ENCODE measurements at places on chromosomes 11 and 22. TPM values are rescaled to one million over a fixed set of nuclear protein-coding genes. Genes with fewer than 3 reads are reported as not detected.
A peak's percentile ranks its signal among the peaks of the same experiment; 100 is the strongest.

The CABP2 gene
- polyA plus RNA-seq = not detected

The APOL3 gene
- polyA plus RNA-seq = 15.5 TPM

- DNase-seq = no peak
Observed at GRCh38 chr11:115054570-115055538, 376.5 kb downstream of the NXPE2 start.

GRCh38 chr11:109641549-109641948, 219.6 kb downstream of the C11orf87 start:
- DNase-seq = peak; percentile 36

DNA sequence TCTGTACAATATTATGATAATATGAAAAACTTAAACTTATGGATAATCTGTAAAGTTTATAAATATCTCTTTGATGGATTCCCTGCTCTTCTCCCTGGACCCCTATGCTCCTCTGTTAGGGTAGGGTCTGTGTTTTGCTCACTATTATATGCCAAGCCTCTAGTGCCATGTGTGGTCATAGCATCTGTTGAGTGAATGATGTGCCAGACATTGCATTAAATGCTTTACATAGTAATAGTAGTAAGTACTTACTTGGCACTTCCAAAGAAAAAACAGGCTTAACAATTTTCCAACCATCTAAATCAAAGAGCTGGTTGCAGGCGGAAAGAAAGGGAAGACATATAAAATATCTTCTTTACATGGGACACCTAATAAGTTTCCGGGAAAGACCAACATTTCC, 46.8 kb downstream of the LGR4 start:
- DNase-seq = no peak

DNA sequence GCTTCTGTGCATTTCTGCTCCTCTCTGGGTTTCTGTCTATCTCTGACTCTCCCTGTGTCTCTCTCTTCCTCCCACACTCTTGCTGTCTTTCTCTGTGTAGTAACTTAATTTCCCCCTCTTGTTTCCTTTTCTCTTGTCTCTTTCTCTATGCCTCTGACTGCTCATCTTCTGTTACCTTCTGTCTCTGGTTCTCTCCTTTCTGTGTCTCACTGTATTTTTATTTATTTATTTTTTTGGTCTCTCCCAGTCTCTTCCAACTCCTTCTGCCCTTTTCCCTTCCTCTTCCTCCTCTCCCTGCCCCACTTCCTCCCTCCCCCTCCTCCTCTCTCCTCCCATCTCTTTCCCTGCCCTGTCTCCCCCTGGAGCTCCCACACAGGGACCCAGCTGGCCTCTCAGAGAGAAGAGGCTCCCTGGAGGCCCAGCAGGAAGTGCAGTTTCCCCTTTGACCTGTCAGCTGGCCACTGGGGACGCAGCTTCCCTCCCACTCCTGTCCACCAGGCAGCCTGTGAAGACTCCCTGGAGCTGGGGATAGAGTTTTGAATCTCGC, 38.3 kb upstream of the MYH9 start:
- peak; percentile 68 for DNase-seq

DNA sequence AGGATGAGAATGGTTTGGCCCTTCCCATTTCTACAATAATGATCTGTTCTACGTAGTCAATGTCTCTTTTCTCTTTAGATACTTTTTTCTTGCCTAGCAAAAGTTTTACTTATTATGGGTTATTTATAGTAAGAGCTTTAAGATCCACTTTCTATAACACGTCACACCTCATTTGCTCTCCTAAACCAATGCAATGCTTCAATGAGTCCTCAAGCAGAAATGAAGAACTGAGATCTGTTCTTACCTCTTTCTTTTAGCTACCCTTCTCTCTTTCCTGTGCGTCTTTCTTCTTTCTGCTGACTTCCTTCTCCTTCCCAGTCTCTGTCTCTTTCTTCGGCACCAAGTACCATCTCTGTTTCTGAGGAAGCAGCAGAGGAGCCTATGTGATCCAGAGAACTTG, 61.8 kb downstream of the SNX19 start:
- DNase-seq = no peak

- DNase-seq = no peak
Observed at GRCh38 chr22:27262361-27262760, 539.2 kb downstream of the MN1 start.

DNA sequence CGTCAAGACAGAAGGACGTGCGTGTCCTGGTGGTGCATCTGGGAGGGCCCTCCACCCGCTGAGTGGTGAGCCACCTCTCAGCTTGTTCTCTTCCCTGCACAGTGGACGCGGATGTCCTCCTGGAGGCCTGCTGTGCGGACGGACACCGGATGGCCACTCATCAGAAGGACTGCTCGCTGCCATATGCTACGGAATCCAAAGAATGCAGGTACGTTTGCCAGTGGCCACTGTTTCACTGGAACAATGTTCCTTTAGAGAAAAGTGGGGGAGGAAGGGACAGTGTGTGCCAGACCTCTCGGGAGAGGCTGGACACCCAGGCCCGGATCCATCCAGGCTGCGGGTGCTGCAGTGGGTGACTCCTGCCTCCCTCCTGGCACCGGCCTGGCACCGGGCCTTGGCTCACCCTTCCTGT, 15.9 kb downstream of the FBLN1 start:
- DNase-seq = no peak

DNA sequence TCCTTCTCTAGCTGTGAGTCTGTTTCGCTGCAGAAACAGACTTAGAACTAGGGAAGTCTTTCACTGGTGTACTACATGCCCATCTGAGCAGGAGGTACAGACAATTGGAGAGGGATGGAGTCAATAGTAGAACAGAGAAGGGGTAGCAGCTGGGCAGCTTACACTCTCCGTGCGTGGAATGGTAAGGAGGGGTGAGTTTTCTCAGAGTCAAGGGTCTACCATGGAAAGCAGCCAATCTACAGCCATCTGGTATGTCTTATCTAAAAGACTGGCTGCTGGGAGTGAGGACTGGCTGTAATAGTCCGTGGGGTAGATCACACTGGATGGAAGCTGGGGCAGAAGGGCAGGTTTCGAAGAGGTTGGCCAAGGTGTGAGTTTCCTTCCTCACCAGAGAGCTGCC, 137.3 kb upstream of the TENM4 start:
- DNase-seq = no peak

Measured in right renal cortex interstitium (tissue), 3 donors.